ENCODE measurements at places on chromosomes 3 and 15. TPM values are rescaled to one million over a fixed set of nuclear protein-coding genes. Genes with fewer than 3 reads are reported as not detected.

GRCh38 chr3:14414846-14415464 lies 12.5 kb downstream of the SLC6A6 start:
- DNase-seq: no peak

- no peak for DNase-seq
These were observed 11.8 kb upstream of the C3orf70 start for GRCh38 chr3:185164428-185165217.

GRCh38 chr15:62165104-62165792 lies at the start of gene C2CD4B:
C2CD4B (minus strand) TSS chr15:62165285; CDS start chr15:62164984, 301 bp downstream.
- no peak for DNase-seq

GRCh38 chr3:122921791-122922651 lies 105.5 kb downstream of the SEMA5B start:
- no peak for DNase-seq

Gene IGDCC3
- not detected for total RNA-seq

Gene GOLGA8A
- 3.4 TPM for total RNA-seq

Gene FBXW12
- total RNA-seq: not detected

Data from SJSA1 (cell line).